ENCODE measurements at places on chromosomes 11 and 22.

DNA sequence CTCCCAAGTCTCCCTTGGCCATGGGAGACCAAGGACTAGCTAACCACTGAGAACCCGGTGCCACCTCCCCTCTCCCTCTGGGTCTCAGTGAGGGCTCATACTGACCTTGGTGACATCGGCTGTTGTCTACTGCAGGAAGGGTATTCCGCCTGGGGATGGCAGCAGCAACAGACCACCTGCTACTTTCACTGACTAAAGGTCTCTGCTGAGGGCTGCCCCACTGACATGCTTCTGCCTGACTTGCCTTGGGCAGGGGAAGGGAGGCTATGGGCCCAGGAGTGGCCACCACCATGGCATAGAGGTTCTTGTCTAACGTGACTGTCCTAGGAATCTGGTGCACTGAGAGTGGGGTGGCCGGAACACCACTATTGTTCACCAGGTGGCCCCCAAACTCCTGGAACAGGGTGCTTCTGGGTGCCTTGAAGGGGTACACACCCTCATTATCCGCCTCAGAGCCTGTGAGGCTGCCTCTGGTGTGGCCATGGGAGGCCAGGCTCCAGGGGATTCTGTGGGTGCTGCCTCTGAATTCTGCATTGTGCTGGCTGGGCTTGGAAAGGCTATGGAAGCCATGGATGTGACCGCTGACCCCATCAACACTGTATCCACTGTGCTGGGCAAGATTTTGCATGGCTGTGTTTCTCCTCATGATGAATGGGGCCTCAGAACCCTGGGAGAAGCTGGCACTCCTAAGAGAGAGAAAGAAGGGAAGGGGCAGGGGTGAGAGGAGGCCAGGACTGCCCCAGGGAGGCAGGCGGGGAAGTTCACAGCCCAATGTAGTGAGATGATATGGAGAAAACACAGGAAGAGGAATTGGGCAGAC, 38.3 kb downstream of the GAB4 start:
- DNase-seq: no peak

DNA sequence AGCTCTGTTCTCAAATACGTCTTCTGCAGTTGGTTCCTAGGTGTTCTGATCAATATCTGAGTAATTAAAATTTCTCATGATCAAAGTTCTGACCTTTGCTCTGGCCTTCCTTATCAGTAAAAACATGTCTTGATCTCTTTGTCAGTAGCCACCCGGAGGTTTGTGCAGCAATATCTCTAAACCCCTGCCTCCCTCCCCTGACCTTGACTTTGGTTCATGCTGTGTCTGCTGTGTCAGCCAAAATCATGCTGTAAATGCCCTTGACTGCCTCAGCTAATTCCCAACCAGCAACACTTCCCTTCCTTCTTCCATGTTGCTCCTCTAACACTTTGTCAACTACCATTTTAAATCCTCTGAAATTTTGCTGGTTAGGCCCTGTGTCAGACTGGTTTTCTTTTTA, 424.7 kb downstream of the FAM181B start:
- DNase-seq: no peak

GRCh38 chr11:70538641-70539359, 140.5 kb downstream of the CTTN start:
- DNase-seq: no peak

DNA sequence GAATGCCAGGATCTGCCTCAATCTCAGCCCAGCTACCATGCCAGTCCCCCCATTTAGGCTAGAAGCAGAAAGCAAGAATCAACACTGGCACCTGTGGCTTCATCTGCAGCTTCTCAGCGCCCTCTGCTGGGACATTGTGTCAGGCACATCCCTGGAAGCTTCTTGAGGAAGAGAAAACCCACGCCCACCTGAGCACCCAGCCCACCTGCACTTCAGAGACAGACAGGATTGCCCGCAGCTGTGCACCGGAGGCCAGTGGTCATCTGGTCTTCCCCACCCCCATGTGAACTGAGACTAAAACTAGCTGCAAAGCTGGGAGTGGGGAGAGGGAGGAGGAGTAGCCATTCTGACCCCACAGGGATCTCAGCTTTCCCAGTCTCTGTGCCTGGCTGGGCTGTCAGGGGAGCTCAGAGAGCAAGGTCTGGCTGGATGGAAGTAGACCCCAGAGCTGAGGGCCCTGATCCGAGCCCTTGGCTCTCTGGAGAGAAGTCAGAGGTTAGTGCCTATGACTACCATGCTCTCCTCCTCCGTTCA, 66.8 kb downstream of the FEZ1 start:
- DNase-seq: peak; percentile 74

GRCh38 chr11:47571895-47572294, 6.5 kb downstream of the PTPMT1 start:
- no peak for DNase-seq

GRCh38 chr11:93895106-93895862, 44.9 kb upstream of the VSTM5 start:
- DNase-seq: peak; percentile 21

- peak; percentile 79 for DNase-seq
These were observed 1.1 kb upstream of the ATG16L2 start for GRCh38 chr11:72812967-72813739.

DNA sequence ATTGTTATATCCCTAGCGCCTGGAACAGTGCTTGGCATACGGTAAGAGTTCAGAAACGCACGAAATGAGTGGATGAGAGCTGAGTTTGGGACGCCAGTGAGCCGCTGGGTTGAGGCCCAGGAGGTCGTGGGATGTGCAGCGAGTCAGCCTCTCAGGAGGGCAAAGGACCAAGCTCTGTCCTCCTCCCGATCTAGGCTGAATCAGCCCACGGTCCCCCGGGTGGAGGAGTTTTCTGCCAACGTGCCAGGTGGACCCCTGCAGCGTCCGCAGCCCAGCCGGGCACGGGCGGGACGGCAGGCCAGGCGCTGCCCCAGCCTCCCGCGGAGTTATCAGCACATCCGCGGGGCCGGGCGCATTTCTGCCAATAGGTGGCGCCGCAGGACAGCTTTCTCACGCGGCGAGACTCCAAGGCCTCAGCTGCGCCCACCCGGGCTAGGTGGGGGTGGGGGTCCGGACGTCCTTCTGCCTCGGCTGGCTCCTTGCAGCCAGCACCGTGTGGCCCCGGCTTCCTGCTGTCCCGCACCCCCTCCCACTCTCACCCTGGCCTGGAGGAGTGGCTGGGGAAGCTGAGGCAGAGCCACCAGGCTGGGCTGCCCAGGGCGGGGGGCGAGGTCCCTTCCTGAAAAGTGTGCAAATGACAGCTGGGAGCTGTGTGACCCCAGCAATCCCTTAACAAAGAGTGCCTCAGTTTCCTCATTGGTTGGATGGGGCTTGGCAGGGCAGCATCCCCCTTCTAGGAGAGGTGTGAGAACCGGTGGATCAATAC, 2.2 kb upstream of the RPS19BP1 start:
- peak; percentile 83 for DNase-seq

GRCh38 chr11:95937358-95937757, 13.5 kb upstream of the MTMR2 start:
- no peak for DNase-seq

- DNase-seq: no peak
These were observed 7.2 kb upstream of the CCDC83 start for GRCh38 chr11:85848006-85848405.

GRCh38 chr11:84824624-84825023, 802.5 kb downstream of the DLG2 start:
- no peak for DNase-seq

GRCh38 chr11:101279728-101280127, 150.1 kb upstream of the PGR start:
- DNase-seq: no peak

- DNase-seq: no peak
These were observed 59.2 kb downstream of the LHFPL7 start for GRCh38 chr22:24887260-24887659.

DNA sequence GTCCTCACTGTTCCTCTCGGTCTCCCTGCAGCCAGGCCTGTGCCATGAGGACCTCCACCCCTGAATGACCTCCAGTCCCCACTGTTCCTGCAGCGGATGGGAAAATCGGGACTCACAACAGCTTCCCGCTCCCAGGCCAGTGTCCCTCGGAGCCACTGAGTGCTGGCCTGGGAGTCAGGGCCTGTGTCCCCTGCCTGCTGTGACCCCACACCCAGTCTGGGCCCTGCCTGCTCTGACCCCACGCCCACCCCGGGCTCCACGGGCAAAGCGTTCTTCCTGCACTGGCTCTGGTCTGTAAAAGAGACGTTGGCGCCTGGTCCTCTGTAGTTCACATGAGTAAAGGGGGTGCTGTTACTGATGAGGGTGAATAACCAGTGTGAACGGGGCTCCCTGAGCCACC, 73.0 kb upstream of the SHISAL1 start:
- no peak for DNase-seq

DNA sequence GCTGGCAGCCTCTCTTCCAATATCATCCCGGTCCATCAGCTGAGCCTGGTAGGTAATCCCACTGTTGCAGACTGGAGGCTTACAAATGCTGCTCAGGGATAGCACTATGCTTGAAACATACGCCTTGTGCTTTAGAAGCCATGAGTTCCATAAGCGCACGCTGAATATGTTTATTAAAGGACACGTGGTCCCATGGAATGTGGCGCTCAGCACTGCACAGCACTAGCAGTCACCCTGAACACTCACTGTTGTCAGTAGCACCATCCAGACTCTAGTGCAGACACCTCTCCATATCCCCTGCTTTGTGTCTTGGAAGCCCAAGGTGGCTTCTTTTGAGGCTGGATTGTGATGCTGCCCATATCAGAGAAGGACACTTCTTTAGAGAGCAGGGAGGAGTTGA, 120.9 kb downstream of the MAML2 start:
- no peak for DNase-seq

DNA sequence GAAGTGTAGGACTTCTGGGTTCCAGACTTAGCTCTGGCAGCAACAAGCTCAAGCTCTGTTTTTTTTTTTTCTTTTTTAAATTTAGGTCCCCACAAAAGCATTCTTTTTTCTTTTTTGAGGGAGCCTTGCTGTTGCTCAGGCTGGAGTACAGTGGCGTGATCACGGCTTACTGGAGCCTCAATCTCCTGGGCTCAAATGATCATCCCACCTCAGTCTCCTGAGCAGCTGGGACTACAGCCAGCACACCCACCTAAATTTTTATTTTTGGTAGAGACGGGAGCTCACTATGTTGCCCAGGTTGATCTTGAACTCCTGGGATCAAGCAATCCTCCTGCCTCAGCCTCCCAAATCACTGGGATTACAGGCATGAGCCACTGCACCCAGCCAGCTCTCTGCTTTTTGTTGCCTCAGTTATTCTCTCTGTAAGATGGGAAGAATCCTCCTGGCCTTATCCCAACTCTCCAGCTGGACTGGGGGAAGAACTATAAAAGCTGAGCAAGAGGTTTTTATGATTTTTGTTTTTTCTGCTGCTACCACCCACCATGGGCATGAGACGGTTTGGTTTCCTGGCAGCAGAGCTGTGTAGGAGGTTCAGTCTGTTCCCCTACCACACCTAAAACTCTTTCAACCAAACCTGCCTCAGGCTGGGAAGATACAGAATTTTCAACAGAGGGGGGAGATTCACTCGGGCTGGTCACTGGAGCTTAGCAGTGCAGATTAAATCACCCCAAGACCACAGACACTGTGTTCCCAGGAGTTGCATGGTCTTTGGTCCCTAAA, 11.6 kb upstream of the MTFP1 start:
- DNase-seq: no peak

- DNase-seq: no peak
These were observed 31.5 kb downstream of the TSG101 start for GRCh38 chr11:18495271-18495670.

GRCh38 chr22:25350551-25350971, 131.1 kb downstream of the CRYBB2 start:
- DNase-seq: no peak

- peak; percentile 53 for DNase-seq
These were observed 22.3 kb downstream of the HPS4 start for GRCh38 chr22:26461188-26461810.

DNA sequence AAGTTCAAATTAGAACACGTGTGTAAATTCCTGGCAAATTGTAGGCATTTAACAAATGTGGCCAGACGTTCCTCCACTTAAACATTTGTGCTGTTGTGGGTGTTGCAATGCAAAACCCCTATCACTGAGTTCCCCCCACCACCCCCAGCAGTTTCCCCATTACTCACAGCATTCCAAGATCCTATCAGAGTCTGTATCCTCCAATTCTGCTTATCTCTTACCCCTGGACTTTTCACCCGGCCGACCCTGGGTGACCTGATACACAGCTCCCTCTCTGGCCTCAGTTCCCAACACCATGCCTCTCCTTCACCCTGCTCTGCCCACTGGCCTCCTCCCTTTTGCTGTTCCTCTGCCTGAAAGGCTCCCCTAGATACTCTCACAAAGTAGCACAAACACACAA, 31.4 kb upstream of the AQP11 start:
- DNase-seq: no peak

- no peak for DNase-seq
These were observed 3.1 kb downstream of the DRD4 start for GRCh38 chr11:640021-640706.

GRCh38 chr22:19567157-19568009, 43.2 kb upstream of the CLDN5 start:
- no peak for DNase-seq

DNA sequence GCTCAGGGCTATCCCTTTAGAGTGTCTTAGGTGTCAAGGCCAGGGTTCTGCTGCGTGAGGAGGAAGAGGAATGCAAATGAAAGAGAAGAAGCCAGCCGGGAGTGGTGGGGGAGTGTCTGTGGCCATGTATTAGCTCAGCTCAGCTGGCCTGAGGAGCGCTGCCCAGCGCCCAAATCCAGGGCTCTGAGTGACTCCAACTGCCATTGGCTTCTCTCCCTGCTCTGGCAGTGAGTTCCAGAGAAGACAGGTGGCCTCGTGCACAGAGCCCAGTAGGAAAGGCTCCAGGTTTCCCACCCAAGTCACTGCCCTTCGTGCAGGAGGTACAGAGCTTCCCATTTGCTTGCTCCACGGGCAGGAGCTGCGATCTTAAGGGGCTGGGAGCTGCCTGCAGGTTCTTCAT, 302.0 kb downstream of the KIRREL3 start:
- no peak for DNase-seq

DNA sequence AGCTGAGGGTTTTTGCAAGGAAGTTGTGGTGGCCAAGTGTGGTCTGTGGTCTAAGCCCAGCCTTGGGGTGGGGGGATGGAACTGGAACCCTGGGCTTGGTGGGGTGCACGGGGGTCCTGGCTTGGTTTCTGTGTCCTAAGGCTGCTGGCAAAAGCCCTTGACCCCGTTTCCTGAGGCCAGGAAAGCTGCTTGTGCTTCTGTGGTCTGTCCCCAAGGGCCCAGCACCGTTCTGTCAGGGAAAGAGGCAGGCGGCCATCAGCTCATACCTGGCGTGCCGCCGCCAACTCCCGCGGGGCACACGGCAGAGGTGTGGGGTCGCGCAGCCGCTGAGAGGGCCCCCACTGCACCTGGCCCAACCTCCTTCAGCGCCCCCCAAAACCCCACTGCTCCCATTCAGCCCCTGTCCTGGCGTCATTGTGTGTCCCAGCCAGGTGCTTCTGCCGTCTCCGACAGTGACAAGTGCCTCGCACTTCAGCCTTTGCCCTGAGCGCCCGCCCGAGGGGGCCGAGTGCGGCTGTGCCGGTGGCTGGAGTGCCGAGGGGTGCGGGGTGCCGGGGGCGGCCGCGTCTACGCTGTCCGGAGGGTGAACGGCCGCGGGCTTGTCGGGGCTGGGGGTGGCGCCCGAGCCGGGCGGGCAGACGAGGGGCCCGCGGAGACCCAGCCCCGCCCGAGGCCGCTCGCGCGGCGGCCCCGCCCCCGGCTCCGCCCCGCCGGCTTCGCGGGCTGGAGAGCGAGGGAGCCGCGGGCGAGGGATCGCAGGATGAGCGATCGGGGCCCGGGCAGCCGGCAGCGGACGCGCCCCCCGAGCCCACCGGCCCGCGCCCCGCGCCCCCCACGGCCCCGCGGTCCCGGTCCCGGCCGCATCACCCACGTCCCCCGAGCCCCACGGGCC, at the start of gene CNIH2:
TSS of gene CNIH2 (plus strand) at position 705 of the 892 bp plus-strand sequence. CDS start 282 bp downstream, outside the sequence.
- peak; percentile 83 for DNase-seq
